CD8-positive, alpha-beta T cell (primary cell): ENCODE measurements at places on chromosomes 3 and 15. TPM values are rescaled to one million over a fixed set of nuclear protein-coding genes. Genes with fewer than 3 reads are reported as not detected.

GRCh38 chr3:171851660-171852058 lies 8.5 kb downstream of the TMEM212 start:
- no peak for DNase-seq

GRCh38 chr3:2940062-2940461 lies 170.1 kb downstream of the IL5RA start:
- no peak for DNase-seq

GRCh38 chr15:69946870-69947269 lies 150.8 kb downstream of the TLE3 start:
- no peak for DNase-seq

Gene LRRK1
- total RNA-seq, result 0.16 TPM

GRCh38 chr3:138036572-138036971 lies 26.6 kb downstream of the CLDN18 start:
- DNase-seq, result no peak

- no peak for DNase-seq
Measured at GRCh38 chr3:56654460-56654859, 28.6 kb downstream of the TASOR start.

GRCh38 chr15:54481819-54482218 lies 503.6 kb downstream of the UNC13C start:
- DNase-seq, result no peak

Gene GABRG3
- not detected for total RNA-seq

Gene PLA2G4E
- total RNA-seq, result not detected

Gene GORASP1
- total RNA-seq, result 13.9 TPM

DNA sequence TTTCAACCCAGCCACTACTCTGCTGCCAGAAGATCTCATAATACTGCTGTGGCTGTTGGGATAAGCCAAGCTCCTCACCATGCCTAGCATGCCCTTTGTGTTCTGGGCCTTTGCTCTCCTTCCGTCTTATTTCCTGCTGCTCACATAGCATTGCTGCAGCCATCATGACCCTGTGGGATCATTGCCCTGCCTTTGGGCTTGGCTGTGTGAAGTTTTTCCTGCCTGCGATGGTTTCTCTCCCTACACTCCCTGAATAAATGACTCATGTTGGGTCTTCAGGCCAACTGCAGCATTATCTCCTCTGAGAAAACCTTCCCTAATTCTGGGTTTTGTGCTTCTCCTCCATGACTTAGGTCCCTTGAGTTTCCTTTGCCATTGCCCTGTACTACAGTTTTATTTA lies 20.8 kb upstream of the TRA2B start:
- no peak for DNase-seq

DNA sequence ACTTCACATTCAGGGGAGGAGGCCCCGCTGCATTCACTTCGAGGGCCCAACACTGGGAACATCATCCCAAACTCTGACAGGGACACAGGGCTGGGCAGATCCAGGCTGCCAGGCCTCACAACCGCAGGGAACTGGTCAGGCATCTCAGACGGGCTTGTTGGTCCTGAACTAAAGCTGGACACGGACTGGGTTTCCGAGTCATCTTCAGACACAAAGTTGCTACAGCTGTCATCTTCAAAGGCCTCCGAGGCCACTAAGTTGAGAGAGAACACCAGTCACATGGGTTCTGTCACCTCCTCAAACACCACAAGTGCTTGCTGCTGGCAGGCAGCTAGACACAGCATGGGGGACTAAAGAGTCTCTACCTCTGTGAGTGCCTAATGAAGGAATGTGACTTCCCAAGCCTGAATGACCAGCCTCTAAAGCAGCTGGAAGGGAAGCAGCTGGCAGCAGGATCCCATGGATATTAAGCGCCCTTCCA lies 50.9 kb downstream of the CAPN7 start:
- DNase-seq, result no peak

GRCh38 chr3:122558605-122559004 lies 5.5 kb downstream of the PARP9 start:
- DNase-seq, result no peak

DNA sequence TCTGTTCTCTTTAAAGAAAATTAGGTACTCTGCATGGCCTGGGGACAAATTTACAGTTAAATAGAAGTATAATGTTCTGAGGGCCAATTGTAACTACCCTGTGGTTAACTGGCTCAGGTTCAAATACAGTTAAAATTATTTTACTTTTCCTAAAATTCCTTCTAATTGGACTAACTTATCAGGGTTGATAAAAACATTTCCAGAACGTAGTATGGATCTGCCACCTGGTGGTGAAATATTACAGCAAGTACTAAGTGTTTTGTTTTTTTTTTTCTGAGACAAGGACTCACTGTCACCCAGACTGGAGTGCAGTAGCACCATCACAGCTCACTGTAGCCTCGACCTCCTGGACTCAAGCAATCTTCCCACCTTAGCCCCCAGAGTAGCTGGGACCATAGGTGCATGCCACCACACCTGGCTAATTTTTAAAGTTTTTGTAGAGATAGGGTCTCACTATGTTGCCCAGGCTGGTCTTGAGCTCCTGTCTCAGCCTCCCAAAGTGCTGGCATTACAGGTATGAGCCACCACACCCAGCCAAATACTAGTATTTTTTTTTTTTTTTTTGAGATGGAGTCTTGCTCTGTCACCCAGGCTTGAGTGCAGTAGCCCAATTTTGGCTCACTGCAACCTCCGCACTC lies 29.2 kb downstream of the NEO1 start:
- DNase-seq, result no peak

Gene ASB14
- total RNA-seq, result not detected

- DNase-seq, result no peak
Measured at GRCh38 chr3:143100451-143100850, 19.1 kb upstream of the CHST2 start.

Gene ST8SIA2
- not detected for total RNA-seq

Gene C15orf39
- 36.6 TPM for total RNA-seq
